ENCODE measurements at places on chromosomes 3 and 15. TPM values are rescaled to one million over a fixed set of nuclear protein-coding genes. Genes with fewer than 3 reads are reported as not detected.

DNA sequence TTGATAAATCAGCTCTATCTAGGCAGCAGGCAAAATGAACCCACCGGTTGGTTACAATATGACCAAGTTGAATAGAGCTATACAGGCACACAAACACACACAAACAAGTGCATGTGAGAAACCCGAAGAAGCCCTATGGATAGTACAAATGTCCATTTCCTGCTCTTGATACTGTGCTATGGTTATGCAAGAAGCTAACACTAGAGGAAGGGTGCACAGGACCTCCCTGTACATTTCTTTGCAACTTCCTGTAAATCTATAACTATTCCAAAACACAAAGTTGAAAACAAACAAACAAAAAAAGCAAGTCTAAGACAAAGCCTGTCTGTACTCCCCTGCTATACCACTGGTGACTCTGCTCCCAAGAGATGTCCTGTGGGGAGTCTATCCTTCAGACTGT is 8.2 kb upstream of the FAM240A start:
- no peak for DNase-seq

DNA sequence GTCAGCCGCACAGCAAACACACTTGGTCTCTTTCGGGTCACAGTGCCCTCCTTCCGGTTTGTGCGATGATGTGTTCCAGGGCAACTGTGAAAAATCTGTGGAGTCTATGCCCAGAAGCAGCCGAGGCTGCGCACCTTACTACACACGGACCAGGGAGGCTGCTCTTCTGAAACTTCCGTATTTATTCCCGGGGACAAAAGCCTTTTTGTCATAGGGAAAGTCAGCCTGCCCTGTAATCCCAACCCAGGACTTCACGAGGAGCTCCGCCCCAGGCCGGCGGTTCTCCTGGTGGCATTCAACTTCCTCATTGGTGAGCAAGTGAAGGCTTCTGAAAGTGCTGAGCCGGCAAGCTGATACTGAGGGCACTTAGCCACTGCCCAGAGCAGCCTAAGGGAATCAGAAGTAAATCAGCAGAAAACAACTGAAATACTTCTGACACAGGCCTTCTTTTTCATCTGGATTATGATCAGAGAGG is 126.5 kb downstream of the FMN1 start:
- DNase-seq: peak; percentile 14

DNA sequence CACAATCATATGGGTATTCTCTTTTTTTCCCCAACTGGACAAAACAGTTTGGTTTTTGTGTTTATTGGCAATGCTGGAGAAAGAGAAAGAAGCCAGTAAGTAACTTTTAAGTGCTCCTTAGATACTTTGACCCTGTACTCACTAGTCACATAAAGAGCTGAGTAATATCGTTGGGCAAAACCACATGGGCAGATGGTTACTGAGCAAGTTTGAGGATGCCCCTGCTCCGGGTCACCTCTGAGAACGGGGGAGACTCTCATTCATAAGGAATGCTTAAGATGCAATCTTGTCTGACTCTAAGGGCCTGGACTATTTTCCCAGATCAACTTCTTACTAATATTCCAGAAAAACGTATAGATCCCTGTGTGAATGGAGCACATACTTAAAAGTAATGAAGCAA is 106.4 kb upstream of the SLC2A2 start:
- peak; percentile 52 for DNase-seq

DNA sequence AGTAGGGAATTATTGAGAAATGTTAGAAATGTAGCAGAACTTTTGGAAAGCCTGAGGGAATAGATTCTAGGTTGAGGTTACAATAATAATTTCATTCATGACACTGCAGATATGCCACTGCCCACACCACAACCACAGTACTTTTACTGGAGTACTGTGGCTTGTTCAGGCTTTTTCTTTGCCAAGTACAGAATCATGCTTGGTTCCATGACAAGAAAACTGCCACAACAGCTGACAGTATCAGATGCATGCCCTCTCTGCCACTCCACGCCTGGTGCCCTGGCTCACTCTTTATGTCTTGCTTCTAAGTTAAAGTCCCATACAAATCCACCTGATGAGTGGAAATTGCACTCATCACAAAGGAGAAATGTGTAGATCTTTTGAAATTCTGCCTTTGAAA is 398.6 kb downstream of the ZIC1 start:
- no peak for DNase-seq

- peak; percentile 99 for DNase-seq
These were observed 85.9 kb downstream of the FAIM start for GRCh38 chr3:138694287-138695007.

DNA sequence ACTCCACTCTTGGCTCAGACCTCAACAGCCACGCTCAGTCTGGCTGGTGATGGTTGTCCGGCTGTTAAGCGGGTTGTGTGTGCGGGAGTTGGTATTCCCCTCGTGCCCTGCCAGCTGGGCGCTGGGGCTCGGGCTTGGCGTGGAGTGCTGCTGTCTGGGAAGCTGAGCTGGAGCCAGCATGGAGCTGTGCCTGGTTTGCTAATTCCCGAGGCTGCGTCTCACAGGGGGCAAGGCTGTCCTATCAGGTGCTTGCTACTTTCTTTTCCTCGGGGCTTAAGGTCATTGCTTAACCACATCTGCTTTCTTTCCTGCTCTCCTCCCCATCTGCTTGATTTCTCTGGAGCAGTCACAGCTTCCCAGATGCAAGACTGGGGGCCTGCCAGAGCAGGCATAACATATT is 29.9 kb downstream of the PDIA5 start:
- peak; percentile 22 for DNase-seq

DNA sequence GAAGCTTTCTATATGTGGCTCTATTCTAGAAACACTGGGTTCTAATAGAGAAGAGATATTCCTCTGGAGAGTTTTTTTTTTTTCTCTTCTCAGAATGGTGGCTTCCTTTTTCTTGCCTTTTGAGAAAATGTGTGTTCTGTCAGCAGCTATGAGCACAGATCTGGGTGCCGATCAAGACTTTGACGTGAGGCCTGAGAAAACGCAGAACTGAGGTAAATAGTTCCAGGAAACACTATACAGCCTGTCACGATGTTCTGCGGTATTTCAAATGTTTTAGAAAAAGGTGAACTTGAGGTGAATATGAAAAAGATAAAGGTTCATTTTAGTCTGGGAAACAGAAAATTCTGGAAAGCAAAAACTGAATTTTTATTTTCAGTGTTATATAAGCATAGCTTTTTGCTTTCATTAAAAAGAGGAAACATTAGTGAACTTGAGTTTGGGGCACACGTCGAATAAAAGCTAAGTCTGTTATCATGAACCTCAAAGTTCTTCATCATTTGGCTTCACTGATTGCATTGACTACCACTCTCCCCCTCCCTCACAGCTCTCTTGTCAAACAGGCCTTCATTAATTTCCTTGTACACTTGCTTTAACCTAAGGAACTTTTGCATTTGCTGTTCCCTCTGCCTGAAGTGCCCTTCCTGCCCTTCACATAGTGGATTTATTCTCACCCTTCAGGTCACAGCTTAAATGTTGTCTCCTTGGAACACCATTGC is 265.1 kb downstream of the NFKBIZ start:
- DNase-seq: no peak

DNA sequence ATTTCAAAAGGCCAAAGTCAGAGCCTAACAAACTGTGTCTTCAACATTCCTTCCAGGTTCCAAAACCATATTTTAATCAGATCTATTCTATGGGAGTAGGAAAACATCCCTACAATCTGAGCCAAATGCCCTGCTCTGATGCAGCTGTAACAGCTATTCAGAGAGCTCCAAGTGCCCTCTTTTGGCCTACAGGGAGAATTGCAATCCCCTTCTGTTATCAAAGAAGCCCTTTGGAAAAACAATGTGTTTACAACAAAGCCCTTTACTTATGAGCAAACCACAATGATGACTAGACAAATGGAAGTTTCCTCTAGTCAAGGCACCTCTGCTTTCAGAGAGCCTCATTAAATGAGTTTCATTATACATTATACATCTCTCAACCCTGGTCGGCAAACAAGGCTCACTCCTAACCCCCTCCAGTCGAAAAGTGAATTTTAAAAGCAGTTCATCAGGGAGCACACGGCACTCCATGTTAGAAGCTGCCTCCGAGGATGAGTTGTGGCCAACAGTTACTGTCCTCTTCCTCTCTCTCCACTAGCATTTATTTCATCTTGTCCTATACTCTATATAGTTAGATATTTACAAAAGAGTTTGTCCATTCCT is 42.6 kb upstream of the TMCO5A start:
- DNase-seq: no peak

DNA sequence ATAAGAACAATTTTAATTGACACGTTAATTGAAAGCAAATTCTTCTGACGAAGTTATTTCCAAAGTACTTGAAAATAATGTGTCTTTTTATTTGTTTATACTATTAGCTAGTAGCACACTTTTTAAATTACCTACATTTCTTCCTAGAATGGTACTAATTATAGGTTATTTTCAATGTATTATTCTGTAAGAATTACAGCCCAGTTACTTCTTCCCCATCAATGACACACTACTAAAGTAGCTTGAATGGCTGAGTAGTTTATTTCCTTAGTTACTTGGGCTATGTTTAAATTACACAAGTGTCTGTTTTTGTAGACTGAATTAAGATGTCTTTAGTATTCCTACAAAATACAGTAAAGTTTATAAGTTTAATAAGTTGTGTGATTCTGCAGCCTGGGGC is 217.6 kb upstream of the IL12A start:
- DNase-seq: no peak

DNA sequence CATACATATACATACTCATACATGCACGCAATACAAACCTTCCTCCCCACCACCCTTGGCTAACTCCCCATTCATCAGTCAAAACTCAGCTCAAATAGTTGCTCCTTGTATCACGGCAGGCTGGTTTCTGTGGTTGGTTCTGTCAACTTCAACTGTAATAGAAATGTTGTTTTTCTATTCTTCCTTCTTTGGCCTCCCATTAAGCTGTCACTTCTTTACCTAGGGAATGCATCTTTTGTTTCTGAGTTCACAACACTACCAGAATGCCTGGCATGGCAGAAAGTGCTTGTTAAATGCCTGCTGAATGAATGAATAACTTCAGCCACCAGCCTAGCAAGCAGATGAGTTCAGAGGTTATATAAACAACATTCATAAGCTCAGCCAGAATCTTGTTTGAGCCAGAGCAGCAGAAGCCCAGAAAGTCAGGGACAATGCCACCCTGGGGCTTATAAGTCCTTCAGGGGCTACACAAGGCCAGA is 63.1 kb downstream of the B3GALNT1 start:
- peak; percentile 3 for DNase-seq

- no peak for DNase-seq
These were observed 7.4 kb upstream of the RIOX2 start for GRCh38 chr3:97979610-97980009.

- no peak for DNase-seq
These were observed 25.9 kb upstream of the SNRK start for GRCh38 chr3:43260412-43260811.

GRCh38 chr15:23670970-23671369 is 16.1 kb downstream of the NDN start:
- no peak for DNase-seq

- DNase-seq: no peak
These were observed 200.2 kb upstream of the DPH6 start for GRCh38 chr15:35746121-35746520.

DNA sequence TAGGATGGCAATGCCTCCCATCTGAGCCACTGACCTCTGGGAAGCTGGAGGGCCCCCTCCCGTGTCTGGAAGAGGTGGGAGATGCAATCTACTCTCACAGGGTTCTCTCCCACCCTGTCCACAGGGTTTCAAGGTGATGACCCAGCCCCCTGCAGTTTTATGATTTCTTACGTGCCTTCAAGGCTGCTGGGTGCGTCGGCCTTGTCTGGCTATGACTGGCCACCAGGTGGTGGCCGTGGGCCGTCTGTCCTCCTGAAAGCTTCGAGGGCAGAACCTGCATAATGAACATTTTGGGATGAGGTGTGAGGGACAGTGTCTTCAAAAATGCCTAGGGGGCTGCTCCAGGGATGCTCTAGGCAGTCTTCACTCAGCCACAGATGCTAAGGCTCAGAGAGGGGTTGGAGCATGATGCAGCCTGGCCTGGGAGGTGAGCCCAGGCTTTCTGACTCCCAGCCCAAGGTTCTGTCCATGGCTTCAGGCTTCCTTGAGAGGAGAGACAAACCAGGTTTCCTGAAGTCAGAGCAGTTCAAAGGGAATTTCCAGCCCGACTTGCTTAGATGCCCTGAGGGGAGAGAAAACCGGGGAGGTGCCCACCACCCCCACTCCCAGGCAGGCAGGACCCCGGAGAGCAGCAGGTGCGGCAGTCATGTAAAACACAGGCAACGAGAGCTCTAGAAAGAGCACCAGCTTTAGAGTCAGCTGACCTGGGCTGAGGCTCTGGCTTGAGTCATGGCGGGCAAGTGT is 18.7 kb downstream of the ISG20 start:
- DNase-seq: no peak

DNA sequence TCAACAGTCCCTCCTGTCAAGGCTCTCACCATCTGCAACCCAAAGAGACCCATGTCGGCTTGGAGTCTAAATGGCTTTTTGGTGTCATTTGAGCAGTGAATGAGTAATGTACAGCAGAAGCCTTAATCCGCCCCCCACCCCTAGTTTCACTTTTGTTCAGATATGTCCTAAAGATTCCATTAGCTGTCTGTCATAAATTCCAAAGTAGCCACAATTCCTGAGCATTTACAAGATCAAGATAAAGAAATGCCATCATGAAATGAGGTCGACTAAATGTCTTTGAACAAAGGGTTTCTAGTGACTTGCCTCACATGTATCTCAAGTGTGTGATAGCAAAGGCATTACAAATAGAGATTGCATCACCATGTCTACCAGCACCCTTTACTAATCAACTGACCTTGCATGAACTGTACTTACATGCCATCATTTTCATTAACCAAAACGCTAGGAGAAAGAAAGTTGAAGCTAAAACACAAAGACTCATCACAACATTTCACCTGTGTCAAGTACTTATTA is 123.8 kb upstream of the PHLDB2 start:
- DNase-seq: peak; percentile 90

DNA sequence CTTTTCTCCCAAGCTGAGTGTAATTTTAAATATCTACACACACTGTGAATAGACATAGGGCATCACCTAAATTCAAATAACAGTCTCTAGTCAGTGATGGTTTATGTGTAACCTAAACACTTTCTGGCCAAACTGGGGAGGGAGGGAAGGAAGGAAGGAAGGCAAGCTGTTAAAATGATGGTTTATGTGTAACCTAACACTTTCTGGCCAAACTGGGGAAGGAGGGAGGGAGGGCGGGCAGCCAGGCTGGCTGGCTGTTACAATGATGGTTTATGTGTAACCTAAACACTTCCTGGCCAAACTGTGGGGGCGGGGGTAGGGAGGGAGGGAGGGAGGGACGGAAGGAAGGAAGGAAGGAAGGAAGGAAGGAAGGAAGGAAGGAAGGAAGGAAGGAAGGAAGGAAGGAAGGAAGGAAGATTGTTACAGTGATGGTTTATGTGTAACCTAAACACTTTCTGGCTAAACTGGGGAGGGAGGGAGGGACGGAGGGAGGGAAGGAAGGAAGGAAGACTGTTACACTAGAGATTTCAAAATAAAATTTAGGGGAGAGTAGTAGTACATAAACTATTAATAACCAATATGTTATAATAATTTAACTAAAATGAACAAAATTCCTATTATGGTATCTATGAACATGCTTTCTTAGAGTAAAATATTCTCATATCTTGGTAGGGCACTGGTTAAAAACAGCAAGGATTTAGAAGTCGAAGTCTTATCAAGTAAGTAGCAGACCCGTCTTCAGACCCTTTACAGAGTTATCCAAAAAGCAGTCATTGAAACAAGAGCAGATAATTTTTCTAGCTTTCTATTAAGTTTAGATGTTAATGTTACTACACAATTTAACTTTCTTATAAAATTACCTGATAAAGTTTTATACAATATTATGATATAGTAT is 148.1 kb downstream of the LMLN start:
- DNase-seq: no peak

GABRR3 gene
- not detected for polyA plus RNA-seq

NXPE3 gene
- 31.2 TPM for polyA plus RNA-seq

TMC3 gene
- not detected for polyA plus RNA-seq

MAP1A gene
- 54.0 TPM for polyA plus RNA-seq

ANKRD63 gene
- polyA plus RNA-seq: not detected

ASB14 gene
- polyA plus RNA-seq: not detected

BLOC1S6 gene
- polyA plus RNA-seq: 12.4 TPM

Measured in BJ (cell line).